ENCODE measurements at places on chromosomes 1 and 21.

- DNase-seq = no peak
These were observed 405.4 kb upstream of the VAMP3 start for GRCh38 chr1:7365706-7366105.

DNA sequence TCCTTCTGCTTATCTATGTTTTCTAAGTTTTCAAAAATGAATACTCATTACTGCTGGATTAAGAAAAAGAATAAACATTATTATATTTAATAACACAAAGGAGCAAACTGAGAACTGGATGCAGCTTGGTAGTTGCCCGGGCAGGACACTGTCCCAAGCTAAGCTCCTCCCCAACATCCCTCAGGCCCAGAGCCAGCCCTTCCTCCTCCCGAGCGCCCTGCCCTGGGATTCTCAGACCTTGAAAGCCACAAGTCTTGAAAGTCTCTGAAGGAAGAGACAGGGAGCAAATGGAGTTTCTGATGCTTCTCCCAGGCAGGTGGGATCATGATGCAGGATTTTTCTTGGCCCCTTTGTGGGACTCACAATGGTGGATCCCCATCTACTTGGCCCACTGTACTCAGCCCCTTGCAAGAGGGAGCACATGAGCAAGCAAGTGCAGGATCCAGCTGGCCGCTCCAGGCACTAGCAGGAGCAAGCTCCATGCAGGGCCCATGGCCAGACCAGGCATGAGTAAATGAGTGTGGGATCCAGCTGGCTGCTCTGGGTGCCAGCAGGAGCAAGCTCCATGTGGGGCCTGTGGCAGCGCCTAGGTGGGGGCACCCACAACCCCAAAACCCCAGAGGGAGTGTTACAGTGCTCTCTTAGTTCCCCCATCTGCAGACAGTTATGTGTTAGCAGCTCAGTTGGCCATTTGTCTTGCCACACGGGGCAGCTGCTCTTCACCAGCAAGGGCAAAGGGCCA lies 32.1 kb upstream of the RAB4A start:
- DNase-seq = no peak

DNA sequence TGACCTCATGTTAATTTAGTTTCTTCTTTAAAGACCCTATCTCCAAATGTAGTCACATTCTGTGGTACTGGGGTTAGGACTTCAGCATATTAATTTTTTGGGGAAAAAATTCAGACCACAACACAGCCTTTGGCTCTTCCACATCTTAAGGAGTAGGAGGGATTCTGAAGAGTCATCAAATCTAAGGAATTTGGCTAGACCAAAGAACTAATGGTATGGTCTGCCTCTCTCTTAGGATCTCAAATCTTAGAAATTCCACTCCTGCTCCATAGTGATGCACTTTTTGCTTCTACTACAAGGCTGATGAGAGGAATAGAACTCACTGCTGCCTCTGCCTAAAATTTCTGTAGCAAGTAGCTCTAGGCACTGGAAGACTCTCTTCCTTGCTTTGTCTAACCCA lies 80.5 kb downstream of the NGF start:
- DNase-seq = no peak

GRCh38 chr1:233333086-233333485 lies 5.6 kb downstream of the MAP3K21 start:
- DNase-seq = no peak

Data from NT2/D1 (cell line).